ENCODE measurements at places on chromosomes 12 and 14. TPM values are rescaled to one million over a fixed set of nuclear protein-coding genes. Genes with fewer than 3 reads are reported as not detected.

GRCh38 chr12:3628629-3629028 is 124.3 kb downstream of the CRACR2A start:
- no peak for DNase-seq

GRCh38 chr12:116916714-116917114 is 6.0 kb downstream of the FBXW8 start:
- peak; percentile 96 for DNase-seq

DNA sequence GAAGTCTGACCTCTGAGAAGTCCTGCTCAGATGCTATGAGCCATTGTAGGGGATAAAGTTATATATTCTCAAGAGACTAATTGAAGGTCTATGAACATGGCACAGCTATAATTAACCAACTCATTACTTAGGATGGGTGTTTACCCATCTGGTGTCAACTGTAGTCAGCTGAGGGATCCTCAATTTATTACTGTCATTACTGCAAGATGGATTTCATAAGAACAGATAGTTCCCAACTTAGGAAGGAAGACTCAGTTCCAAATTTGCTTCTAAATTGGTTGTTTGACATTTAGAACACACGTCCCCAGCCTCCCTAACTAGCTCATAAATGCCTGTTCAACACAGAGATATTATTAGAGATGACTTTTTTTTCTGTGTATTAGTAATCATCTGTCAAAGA is 81.4 kb downstream of the FRMD6 start:
- no peak for DNase-seq

DNA sequence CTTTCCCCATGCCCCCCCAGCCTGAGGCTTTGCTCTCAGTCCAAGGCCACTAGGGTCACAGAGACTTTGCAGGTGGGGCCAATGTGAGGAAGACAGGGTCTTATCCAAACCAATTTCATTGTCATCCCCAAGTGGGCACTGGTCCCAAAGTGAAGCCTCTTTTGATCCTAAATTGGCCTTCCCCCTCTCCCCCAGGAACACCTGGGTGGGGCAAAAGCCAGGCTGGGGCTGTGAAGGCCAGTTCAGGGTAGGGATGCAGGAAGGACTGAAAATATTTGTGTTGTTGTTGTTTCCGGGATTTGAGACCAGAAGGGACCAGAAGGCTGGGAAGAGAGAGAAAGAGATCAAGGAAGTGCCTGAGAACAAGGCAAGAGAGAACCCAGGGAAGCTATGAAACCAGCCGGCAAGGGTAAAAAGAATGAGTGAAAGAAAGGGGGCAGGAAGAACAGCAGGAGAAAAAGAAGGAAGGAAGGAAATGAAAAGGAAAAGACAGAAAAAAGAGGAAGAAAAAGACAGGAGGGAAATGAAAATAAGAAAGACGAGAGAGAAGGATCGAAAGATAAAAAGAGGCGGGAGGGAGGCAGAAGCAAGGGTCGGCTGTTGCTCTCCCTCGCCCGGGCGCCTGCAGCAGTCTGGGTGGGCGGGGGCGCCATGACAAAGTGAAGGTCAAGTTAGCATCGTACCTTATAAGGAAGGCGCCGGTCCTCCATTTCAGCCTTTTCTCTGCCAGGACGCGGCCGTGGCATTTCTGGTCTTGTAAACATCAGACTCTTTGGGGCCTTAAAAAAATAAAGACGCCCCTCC is 7.4 kb upstream of the HOXC11 start:
- peak; percentile 54 for DNase-seq

DNA sequence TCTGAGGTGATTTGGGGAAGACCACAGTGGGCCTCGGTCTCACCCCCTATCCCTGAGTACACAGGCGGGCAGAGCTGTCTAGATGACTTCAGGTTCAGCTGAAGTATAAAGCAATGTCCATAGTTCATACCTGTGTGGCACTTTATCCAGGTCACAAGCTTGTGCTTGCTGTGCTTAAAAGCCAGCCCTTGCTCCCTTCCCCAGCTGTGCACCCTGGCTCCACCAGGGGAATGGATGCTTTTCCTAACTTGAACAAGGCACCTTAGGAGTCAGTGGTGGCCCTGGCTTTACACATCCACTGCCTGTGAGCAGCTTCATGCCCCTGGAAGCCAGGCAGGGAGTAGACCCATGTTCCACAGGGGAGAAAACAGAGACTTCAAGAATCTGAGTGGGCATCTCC is 5.5 kb downstream of the CARMIL3 start:
- no peak for DNase-seq

DNA sequence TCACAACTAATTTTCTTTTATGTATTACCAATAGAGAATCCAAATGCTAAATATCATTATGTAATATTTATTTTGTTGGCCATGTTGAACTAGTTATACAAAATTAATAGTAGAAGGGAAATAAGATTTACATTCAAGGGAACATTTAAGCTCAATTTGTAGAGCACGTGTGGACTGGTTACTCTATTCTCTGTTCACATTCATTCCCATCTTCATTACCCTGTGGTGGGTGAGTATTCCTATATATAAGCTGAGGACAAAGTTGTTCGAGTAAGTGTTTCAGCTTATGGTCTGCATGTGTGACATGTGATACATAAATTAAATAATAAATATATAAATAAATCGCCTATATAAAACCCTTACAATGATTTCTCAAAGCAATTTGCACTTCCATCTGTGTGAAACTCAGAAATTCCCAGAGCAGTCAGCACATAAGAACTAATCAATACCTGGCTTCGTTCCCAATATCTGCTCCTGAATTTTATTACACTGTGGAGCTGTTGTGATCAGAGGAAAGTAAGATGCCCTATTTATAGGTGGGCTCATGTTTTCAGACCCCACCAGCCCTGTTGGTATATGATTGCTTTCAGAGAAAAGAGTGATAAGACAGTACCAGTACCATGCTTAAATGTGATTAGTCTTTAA is 308.2 kb upstream of the DCN start:
- DNase-seq, result no peak

DNA sequence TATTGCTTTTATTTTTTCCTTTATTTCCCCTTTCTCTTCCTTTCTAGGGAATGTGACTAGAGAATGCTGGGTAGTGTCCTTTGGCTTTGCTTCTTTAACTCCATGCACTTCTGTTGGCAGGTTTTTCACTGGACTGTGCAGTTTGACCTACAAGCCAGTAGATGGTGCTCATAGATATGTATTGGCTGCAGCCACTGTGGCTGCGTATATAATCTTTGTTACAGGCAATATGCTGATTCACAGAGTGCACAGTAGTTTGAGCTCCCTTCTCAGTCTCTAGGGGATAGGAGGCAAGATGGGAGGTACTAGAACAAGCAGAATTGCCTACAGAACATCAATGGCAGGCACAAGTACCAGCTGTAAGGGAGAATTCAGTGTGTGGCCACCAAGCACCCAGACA is 503.5 kb downstream of the LRFN5 start:
- DNase-seq, result peak; percentile 62

GRCh38 chr14:94103554-94104150 is 6.9 kb upstream of the IFI27 start:
- no peak for DNase-seq

DNA sequence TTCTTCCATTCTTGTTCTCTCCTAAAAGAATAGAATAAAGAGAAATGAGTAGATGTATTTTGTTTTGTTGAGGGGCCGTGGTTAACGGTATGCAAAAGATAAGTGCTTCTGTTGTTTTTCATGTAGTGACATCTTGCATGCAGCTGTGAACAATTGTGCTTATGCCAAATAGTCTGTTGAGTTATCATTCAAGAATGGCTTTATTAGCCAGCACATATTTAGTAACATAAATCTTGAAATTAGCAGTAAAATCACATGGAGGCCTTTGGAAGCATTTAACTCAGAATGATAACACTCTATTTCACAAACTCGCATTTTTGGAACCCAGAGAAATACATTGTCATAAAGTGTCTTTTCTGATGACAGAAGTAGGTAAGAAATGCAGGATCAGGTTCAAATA is 1772.0 kb upstream of the FLRT2 start:
- DNase-seq, result no peak

GRCh38 chr14:104443391-104444158 is 136.0 kb upstream of the C14orf180 start:
- DNase-seq, result no peak

DNA sequence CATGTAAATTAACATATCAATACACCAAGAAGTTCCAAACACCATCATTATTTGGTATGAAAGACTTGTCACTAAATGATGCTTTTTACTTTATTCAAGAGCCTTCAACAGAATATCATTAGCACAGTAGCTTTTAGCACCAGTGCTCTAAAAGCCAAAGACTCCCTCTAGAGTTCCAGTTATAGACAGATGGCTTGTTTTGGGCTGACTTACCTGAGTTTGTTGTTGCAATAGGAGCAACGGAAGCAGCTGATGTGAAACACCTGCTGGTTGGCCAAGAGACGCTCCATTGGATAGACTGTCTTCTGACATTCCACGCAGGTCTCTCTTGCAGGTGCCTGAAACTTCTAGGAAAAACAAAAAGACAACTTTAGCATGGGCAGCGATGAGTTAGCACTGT is 14.5 kb upstream of the CERS5 start:
- DNase-seq, result no peak

GRCh38 chr14:102926104-102926503 is 3.6 kb downstream of the AMN start:
- no peak for DNase-seq

CLEC4C gene
- not detected for total RNA-seq

- no peak for DNase-seq
These were observed 202.6 kb upstream of the ALG10B start for GRCh38 chr12:38113991-38114390.

ANKRD33 gene
- total RNA-seq, result not detected

GRCh38 chr12:50055831-50056638 is 1.4 kb upstream of the ASIC1 start:
- DNase-seq, result no peak

GRCh38 chr14:74492776-74493342 is at the start of gene NPC2:
Gene NPC2 (minus strand): TSS chr14:74493305. CDS start chr14:74493274, 31 bp downstream.
- no peak for DNase-seq

DNA sequence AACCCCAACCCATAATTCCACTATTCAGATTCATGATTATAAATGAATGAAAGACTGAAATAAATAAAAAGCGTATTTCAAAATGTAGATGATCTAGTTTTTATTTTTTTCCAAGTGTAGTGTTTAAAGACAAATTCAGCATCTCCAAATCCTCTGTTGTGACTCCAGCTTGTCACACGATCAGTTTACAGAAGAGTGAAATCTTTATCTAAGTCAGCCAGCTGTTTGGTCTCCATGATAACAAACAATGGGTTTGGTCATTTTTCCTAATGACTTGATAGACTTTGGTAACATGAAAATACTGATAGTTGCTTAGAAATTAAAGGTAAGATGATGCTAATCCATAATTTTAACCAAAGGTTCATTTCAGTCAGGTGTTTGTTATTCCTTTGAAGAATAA is 114.5 kb upstream of the RASSF8 start:
- DNase-seq, result no peak

DNA sequence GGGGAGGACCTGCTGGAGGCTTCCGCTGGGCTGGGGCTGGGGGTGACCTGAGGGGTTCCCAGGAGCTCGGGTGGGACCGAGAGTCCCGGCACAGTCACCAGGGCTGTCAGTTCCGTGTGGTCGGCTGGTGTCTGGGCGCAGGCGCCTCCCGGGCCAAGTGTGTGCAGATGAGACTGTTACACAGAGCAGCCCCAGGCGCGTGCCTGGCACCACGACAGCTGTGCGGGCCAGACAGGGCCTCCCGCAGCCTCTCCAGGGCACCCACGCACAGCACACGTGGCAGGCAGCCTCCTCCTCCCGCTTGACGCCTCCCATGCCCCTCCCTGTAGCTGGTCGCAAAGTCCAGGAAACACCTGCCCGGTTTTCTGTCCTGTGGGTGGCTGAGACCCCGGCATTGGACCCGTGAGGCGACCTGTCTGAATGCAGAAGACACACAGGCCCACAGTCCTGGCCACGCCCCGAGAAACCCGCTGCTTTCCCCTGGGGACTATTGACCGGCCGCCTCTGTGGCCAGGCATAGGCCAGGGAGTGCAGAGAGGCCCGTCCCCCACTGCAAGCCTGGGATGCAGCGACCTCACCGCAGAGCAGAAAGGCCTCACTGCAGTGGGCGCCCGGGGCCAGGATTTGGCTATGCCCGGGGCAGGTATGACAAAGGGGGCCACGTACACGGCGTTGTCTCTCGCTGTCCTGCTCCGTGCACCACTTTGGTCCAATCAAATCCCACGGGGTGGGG is 12.1 kb upstream of the GALNT9 start:
- DNase-seq, result no peak

GPR137C gene
- total RNA-seq, result 0.49 TPM

DNA sequence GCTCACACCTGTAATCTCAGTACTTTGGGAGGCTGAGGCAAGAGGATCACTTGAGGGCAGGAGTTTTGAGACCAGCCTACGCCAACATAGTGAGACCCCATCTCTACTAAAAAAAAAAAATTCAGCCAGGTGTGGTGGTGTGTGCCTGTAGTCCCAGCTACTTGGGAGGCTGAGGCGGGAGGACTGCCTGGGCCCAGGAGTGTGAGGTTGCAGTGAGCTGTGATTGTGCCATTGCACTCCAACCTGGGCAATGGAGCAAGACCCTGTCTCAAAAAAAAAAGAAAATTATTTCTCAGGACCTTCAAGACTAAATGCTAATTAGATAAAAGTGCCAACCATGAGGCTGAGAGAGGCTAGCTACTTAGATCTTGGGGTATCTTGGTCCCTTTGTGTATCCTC is 23.5 kb downstream of the OTUB2 start:
- no peak for DNase-seq

DNA sequence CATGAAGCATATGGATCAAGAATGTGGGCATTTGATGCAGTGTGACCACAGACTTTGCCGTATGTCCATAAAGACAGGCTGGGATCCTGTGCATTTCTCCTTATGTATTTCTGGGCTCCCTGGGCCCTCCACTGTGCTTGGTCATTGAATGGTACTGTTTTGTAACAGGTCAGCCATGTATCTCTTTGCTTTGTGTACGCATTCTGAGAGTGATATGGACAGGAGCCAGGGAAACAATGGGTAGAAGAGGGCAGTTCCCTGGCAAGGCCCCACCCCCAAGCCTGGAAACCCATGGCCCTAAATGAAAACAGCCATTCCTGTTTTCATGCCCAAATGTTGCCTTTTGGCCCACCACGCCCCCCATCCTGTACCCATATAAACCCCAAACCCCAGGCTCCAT is 15.2 kb upstream of the FBXO34 start:
- DNase-seq, result no peak

DNA sequence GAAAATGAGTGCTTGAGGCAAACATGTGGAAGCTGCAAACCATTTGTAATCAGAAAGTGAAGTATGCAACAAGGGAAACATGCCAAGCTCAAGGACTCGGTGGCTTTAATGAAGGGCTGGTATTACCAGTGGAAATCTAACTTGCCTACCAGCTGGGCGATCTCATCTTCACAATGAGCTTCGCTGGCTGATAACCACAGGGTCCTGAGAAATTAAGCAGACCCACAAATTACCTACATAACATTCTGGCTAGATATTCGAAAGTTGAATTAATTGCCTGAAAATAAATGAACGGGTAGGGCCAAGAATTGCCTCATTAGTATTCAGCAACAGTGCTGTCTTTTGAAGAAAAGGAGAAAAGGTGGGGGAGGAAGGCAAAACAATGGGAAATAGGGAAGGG is 439.4 kb downstream of the PDZRN4 start:
- DNase-seq, result no peak

DNA sequence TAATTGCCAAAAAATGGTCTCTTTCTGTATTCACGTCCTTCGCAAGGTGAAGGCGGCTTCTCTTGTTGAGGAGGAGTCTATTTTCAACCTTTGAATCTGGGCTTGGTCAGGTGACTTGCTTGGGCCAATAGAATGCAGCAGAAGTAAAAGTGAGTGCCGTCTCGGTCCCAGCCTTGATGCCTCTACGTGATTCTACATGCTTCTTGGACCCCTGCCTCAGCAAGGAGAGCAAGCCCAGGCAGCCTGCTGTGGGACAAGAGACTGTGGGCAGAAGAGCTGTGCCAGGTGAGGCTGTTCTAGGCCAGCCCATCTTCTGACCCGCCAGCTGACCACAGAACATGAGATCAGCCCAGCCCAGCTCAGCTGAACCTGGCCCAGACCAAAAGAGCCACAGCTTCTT is 39.1 kb upstream of the CCDC63 start:
- no peak for DNase-seq
